ENCODE measurements at places on chromosomes 6 and 20. TPM values are rescaled to one million over a fixed set of nuclear protein-coding genes. Genes with fewer than 3 reads are reported as not detected.

Gene GNRH2
- not detected for total RNA-seq

Gene SIRPG
- not detected for total RNA-seq

Gene TPX2
- 111 TPM for total RNA-seq

Gene SLC17A3
- total RNA-seq = 1.00 TPM

Gene TNXB
- total RNA-seq = 0.89 TPM

Gene PRPH2
- total RNA-seq = not detected

Gene BLTP3A
- total RNA-seq = 5.1 TPM

Gene CST4
- not detected for total RNA-seq

Gene TNFRSF6B
- total RNA-seq = 1.1 TPM

Gene BPIFB6
- total RNA-seq = not detected

Gene ARFGEF3
- 0.70 TPM for total RNA-seq

Gene LRFN2
- total RNA-seq = not detected

Gene PM20D2
- 14.8 TPM for total RNA-seq
